Tibial nerve (tissue), 4 donors: ENCODE measurements at places on chromosomes 13 and 19.

DNA sequence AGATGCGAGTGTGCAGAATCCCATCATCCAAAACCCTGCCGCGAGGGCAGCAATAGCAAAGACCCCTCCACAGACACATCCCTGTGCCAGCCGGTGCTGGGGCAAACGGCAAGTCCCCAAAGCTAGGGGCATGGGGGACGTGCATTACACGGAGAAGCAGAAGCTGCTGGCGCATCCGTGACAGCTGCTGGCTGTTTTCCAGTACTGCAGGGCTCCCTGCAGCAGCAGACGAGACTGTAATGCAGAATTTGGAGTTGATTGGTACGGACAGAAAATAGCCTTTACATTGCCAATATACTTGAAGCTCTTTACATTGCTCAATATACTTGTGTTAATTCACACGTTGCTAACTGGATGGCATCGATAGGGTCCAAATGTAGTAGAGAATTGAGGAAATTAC lies 77.2 kb upstream of the TMTC4 start:
- no peaks in the 10 kb centered on the region for H3K27me3 ChIP-seq
- H3K27ac ChIP-seq, result no peak overlapping the region
- no peak overlapping the region for H3K4me3 ChIP-seq
- DNase-seq, result no peak
- H3K4me1 ChIP-seq, result no peaks in the 10 kb centered on the region

DNA sequence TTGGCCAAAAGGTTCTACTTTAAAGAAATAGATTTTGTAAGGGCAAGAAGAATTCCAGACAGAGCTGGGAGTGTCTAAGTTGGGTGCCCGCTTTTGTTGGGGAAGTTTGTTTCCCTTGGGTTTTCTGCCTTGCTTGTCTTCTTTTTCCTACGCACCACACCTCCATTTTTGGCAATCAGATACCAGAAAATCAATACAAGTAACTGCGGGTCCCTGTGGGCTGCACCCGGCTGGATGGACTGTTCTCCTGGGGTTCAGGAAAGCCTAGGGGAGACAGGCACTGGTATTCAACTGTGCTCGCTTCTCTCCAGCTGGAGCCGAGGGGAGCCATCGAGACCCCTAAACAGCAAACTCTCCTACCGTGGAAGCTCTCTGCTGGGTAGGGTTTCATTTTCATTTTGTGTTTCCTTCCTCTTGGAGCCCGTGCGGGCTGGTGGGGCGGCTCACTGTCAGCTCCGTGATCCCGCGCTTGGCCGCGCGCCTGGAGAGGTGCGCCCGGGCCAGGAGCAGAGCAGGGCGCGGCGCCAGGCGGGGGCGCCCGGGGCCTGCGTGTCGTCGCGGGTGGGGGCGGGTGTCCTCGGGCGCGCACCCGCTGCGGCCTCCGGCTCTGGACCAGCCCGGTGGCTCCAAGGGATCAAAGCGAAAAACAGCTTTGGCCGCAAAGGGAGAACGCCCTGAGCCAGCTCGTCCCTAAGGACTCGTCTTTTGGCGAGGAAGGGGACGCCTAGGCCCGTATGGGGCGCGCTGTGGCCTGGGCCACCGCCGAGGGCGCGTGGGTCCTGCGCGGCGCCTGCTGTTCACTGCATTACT lies 347.2 kb downstream of the ZNF536 start:
- peak overlapping the region; percentile 59 for H3K4me3 ChIP-seq
- peak; percentile 27 for DNase-seq
- no peaks in the 10 kb centered on the region for H3K4me1 ChIP-seq
- H3K27ac ChIP-seq, result peak overlapping the region; percentile 67

DNA sequence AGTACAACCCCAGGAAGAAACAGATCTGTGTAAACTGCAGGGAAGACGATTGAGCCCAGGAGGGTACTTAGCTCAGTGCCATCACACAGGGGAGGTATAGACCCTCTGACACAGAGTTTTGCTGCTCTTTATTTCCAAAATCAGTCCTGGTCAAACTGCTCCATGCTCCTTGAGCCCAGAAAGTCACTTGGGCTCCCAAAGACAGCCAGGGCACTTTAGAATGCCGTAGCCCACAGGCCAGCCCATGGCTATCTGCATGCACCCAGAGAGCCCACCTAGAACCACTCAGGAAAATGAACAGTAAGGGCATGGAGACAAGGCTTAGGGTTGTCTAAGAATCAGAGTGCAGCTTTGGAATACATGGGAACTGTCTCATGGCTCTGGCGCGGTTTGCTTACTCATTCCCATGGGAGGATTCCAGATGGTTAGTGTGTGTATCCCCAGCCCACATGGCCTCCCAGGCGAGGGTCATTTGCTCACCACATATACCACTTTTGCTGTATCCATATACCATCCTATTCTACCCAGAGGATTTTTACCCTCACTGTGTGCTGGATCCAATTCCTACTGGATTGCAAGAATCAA lies 14.7 kb upstream of the PDCD5 start:
- H3K36me3 ChIP-seq, result no peaks in the 10 kb centered on the region
- no peak overlapping the region for H3K4me3 ChIP-seq
- H3K27me3 ChIP-seq, result peaks cover 25% of the 10 kb centered on the region
- no peaks in the 10 kb centered on the region for H3K4me1 ChIP-seq

GRCh38 chr13:27619093-27619727 lies 1.1 kb downstream of the LNX2 start:
- peaks cover 16% of the 10 kb centered on the region for H3K36me3 ChIP-seq

GRCh38 chr19:51737389-51737788 lies 13.6 kb upstream of the HAS1 start:
- H3K4me1 ChIP-seq, result no peaks in the 10 kb centered on the region
- no peak overlapping the region for H3K4me3 ChIP-seq
- no peaks in the 10 kb centered on the region for H3K36me3 ChIP-seq

DNA sequence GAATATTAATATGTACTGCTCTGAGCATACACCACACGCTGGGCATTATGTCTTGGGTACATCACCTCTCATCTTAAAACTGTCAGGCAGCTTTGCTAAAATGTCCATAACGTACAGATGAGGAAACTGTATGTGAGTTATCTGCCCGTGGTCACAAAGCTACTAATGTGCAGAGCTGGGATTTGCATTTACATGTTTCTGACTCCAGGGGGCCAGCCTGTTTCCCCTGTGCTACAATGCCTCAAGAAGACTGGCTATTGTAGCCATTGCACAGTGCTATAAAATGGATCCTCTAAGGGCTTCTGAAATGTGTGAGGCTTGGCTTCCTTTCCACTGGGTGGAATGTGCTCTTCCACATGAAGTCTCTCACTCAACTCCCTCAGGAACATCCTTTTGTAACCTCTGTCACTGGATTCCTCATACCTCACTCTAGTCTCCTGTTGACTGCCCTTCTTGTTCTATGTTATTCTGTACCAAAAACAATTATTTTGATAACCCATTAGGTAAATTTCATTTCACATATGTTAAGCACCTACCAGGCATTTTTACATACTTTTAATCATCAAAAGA lies 95.6 kb upstream of the HTR2A start:
- no peaks in the 10 kb centered on the region for H3K4me1 ChIP-seq
- no peak overlapping the region for H3K4me3 ChIP-seq
- no peak for DNase-seq
- H3K36me3 ChIP-seq, result no peaks in the 10 kb centered on the region

DNA sequence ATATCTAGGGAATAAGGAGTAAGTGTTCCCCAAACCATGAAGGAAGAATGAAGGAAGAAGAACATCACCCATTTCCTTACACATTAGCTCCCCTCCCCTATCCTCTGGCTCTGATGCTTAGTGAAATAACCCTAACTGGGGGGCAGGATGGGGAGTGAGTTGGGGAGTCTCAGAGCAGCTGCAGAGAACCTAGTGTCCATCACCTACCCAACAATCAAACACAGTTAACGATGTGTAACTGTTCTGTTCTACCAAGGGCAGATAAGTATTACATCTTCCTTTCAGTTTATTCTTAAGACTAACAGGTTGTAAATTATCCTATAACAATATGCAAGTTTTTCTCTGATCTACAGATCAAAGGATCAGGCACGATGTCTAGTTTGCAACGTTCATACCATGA lies 12.8 kb downstream of the ELF1 start:
- DNase-seq, result no peak
- H3K4me1 ChIP-seq, result no peaks in the 10 kb centered on the region
- no peak overlapping the region for H3K27ac ChIP-seq

DNA sequence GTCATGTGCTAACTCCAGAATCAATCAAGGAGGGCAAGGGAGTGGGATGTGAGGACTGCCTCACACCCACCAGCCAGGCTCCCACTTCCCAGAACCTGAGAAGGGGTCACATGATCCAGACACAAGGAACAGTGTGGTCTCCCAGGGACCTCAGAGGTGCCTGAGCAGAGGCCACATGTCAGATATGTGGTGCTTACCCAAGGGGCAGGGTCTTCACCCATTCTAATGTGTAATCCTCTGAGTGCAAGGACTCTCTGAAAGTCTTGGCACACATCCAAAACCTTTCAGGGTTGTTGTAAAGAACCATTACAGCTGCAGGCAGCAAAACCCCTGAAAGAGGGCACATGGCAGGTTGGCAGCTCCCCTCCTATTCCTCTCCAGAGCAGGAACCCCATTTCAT lies 656.6 kb downstream of the UQCRFS1 start:
- H3K4me3 ChIP-seq, result no peak overlapping the region
- DNase-seq, result no peak
- no peaks in the 10 kb centered on the region for H3K36me3 ChIP-seq

DNA sequence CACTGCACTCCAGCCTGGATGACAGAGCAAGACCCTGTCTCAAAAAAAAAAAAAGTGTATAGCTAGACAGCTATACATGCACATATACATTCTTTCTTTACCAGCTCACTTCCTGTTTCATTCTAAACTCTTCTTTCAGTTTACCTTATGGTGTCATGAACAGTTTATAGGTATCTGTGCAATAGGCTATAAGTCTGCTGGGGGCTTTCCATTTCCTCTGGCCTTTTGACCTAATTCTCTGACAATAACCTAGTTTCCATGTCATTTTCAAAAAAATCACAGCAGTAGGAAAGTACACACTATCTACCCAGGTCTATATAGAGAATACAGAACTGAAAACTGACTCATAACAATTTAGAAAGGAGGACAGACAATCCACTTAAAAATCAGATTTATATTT lies 24.4 kb upstream of the URAD start:
- H3K4me3 ChIP-seq, result no peak overlapping the region
- no peaks in the 10 kb centered on the region for H3K36me3 ChIP-seq
- no peak overlapping the region for H3K27ac ChIP-seq

- no peak overlapping the region for H3K4me3 ChIP-seq
- no peaks in the 10 kb centered on the region for H3K36me3 ChIP-seq
- DNase-seq, result no peak
- H3K4me1 ChIP-seq, result no peaks in the 10 kb centered on the region
- H3K27me3 ChIP-seq, result no peaks in the 10 kb centered on the region
Observed at GRCh38 chr13:109198585-109198984, 569.2 kb downstream of the MYO16 start.

DNA sequence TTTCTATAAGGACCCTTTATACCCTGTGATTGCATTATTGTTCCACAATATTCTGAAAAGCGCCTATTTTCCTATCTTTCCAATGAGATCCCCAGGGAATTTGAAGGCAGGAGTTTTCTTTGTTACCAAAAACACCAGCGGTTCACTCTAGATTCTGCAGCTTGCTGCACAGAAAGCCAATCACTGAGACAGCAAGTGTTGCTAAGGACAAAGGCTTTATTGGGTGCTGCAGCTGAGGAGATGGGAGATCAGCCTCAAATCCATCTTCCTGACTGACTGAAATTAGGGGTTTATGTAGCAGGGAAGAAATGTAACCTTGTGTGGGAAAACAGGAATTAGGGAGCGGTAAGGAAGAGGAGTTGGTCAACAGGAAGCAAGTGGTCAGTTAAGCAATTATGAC lies 42.6 kb upstream of the MYO16 start:
- no peaks in the 10 kb centered on the region for H3K36me3 ChIP-seq
- no peaks in the 10 kb centered on the region for H3K4me1 ChIP-seq
- no peak overlapping the region for H3K27ac ChIP-seq
- no peaks in the 10 kb centered on the region for H3K27me3 ChIP-seq
- DNase-seq, result no peak
- no peak overlapping the region for H3K4me3 ChIP-seq

DNA sequence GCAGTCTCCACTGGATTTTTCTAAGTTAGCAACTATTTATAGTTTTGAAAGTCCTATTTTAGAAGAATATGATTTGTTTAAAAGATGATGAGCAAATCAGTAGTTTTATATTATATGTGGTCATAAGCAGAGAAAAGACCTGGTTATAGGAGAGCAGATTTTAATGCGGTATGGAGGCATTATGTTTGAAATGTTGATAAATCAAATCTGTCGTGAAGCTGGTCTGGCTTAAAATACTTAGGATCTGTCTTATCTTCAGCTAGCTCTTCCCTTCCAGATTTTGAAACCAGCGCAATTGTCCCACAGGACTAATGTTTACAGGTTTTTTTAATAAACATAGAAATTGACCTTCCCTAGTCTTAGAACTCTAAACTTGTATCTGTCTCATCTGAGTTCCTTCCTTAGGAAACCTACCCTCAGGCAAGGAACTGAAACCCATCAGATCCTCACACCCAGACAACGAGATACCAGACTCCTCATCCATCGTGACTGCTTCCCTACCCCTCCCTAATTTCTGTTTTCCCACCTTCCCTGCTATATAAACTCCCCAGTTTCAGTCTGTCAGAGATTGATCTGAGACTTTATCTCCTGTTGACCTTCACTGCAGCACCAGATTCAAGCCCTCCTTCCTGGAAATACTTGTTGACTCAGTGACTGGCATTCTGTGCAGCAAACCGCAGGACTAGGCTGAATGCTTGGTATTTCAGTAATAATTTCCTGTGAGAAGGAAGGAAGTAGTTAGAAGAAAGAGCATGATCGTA lies 37.8 kb upstream of the CXCL17 start:
- no peak for DNase-seq
- no peaks in the 10 kb centered on the region for H3K27me3 ChIP-seq
- no peaks in the 10 kb centered on the region for H3K4me1 ChIP-seq

DNA sequence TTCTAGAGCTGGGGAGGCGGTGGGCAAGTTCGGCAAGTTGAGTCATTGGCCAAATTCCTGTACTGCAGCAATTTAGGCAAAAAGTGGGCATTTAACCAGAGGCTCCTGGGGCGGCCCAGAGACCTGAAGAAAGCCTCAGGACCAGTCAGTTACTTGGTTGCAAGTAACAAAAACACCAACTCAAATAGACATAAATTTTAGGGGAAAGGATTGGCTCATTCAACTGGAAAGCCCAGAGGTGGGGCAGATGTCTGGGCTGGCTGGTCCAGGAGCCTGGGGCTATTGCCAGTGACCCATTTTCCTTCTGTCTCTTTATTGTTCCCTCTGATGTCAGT lies 97.1 kb downstream of the SIPA1L3 start:
- H3K4me3 ChIP-seq, result peak overlapping the region; percentile 43
- H3K36me3 ChIP-seq, result no peaks in the 10 kb centered on the region
- no peaks in the 10 kb centered on the region for H3K27me3 ChIP-seq
- no peak for DNase-seq
- H3K27ac ChIP-seq, result peak overlapping the region; percentile 79
